SJCRH30 (cell line): ENCODE measurements at places on chromosomes 5 and 9.

DNA sequence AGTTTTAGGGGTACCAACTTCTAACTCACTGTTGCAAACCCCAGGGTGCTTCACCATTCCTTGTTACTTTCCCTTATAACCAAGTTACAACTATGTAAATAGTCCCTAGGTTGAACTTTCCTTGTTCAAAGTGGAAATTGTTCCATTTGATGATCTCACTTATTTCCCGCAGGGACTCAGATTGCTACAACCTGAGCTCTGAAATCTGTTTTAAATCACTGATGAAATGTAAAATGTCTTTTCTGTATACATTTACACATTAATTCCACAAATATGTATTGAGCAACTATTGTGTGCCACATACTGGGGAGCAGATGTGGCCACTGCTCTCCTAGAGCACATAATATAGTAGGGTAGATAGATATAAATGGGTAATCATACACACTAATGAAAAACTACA, 69.1 kb upstream of the TARS1 start:
- no peak for DNase-seq

- no peak for DNase-seq
Measured at GRCh38 chr5:132260051-132260450, 2.6 kb downstream of the PDLIM4 start.

GRCh38 chr9:96859461-96860198, 5.3 kb upstream of the ZNF782 start:
- peak; percentile 70 for DNase-seq

- no peak for DNase-seq
Measured at GRCh38 chr5:56316299-56316994, 83.3 kb upstream of the ANKRD55 start.

DNA sequence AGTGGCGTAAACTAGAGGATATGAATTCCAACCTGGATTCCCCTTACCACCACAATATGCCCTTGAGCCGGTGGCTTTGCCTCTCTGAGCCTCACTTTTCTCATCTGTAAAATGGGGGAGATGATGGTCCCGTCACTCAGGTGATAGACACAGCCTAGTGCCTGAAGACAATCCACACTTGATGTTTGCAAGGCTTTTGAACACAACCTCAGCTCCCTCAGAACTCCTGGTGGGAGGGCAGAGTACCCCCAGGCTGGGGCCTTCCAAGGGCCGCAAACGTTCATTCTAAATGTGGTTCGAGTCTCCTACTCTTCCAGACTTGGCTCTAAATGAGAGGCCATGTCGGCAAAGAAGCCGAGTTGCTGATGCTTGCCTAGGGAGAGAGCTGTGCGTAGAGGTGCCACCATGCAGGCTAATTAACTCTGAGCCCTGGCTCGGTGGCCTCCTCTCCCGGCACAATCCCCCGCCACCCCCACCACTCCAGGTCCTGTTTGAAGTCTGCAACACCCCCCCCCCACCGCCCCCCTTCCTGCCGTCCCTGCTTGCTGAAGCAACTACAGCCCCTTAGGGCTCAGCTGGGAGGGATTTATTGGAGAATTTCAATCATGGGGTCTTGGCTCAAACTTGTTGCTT, 97.7 kb upstream of the LMX1B start:
- DNase-seq = no peak

DNA sequence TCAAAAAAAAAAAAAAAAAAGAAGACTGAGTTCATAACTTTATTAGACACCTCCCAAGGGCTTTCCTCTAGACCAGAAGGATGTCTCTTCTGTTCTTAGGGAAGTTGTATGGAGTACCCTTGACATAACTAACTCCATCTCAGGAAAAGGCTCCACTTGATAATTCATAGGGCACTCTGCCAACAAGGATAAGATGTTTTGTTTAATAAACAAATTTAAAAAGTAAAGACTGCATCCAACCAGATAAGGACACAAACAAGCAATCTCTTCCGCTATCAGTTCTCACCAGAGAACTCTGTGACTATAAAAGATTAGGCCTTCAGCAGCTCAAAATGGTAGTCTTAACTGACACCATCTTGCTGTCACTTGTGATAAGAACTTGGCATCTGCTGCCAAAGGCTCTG, 65.8 kb downstream of the SFXN1 start:
- no peak for DNase-seq

DNA sequence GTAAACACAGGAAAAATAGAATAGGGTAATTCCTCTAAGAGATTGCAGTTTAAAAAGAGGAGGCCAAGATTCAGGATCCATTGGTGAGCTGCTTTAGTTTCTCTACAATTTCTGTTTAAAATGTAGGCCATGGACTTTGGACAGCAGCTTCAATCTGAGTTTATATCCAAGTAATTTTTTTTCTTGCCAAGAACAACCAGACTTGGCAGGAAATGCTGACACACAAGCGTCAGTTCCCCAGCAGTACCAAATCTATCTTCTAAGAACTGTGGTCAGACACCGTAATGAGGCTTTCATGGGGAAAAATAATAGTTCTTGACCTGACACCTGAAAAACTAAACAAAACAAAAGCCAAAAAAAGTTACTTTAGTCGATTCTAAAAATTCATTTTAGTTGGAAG, 528.8 kb downstream of the CSNK1G3 start:
- DNase-seq = no peak

DNA sequence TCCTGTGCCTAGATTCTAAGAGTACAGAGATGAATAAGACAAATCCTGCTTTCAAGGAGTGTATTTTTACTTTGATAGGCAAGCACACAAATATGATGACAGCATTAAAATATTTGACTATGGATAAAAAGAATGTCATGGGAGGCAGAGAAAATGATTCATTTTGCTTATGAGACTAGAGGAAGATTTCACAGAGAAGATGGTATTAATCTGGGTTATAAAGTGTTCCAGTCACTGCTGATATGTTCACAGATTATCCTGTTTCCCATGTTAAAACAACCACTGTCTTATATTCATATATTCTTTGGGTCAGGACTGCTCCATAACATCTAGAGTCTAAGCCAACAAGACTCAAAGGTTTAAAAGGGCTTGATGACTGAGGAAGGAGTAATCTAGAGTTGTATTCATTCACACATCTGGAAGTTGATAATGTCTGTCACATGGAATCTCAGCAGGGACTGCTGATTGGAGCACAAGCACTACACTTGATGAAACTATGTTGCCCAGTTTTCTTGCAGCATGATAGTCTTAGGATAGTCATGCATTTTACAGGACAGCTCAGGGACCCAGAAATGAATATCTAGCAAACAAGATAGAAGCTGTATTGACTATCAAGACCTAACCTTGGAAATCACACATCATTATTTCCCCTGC, 79.3 kb downstream of the STARD4 start:
- no peak for DNase-seq

- no peak for DNase-seq
Measured at GRCh38 chr5:157290981-157291711, 25.2 kb downstream of the CYFIP2 start.

GRCh38 chr5:32961059-32961415, 249.9 kb downstream of the NPR3 start:
- no peak for DNase-seq

GRCh38 chr5:167378894-167379723, 912.3 kb upstream of the WWC1 start:
- DNase-seq = no peak

DNA sequence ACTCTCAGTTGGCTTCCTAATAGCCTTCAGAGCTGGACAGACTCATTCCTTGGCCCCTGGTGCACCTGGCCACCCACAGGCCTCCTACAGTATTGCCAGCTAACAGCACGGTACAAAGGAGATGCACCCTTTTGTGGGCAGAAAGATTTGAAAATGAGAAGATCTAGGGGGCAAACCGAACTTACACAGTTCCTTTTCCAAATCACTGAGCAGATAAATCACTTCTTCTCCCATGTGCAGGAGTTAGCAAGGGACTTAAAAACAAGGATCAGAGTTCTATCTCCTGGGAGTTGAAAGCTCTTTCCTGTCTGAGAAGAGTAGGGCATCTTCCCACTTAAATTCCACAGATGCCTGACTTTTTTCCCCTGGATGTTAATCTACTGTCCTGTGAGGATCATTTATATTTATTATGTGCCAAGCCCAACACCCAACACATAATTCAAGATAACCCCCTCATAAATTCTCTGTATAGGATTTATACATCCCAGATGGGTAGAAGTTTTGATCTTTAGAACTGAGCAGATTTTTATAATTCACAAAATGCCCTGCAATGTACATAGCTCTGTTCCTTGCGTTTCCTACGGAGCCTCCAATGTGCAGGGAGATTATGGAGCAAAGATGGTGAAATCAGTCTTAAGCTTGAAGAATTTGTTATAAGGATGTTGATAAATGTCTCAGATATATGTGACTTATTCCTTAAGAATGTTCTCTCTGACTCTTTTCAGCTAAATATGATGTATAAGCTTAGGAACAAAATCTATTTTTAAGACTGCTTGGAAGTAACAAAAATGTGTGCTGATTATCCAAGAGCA, 207.2 kb upstream of the DAPK1 start:
- peak; percentile 28 for DNase-seq

- no peak for DNase-seq
Measured at GRCh38 chr9:75101004-75101588, 12.8 kb downstream of the OSTF1 start.

DNA sequence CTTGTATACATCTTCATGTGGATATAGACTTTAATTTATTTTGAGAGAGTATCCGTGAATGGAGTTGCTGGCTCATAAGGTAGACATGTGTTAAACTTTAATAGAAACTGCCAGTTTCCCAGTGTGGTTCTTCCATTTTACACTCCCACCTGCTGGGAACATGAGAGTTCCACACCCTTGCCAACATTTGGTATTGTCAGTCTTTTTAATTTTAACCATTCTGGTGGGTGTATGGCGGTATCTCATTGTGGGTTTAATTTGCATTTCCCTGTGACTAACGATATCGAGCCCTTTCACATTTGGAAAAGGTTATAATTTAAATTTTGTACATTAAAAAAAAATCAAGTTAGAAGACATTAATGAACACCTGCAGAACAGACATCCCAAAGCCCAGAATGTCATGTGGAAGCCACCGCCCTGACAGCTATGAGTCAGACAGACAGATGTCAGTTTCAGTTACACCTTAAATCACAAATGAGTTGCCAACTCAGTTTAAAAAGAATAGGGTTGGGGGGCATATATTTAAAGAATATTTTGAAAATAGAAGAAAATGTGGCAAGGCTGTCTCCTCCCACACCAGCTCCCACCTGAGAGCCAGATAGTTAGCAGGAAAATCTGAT, 36.9 kb downstream of the ANKRD33B start:
- DNase-seq = peak; percentile 24

DNA sequence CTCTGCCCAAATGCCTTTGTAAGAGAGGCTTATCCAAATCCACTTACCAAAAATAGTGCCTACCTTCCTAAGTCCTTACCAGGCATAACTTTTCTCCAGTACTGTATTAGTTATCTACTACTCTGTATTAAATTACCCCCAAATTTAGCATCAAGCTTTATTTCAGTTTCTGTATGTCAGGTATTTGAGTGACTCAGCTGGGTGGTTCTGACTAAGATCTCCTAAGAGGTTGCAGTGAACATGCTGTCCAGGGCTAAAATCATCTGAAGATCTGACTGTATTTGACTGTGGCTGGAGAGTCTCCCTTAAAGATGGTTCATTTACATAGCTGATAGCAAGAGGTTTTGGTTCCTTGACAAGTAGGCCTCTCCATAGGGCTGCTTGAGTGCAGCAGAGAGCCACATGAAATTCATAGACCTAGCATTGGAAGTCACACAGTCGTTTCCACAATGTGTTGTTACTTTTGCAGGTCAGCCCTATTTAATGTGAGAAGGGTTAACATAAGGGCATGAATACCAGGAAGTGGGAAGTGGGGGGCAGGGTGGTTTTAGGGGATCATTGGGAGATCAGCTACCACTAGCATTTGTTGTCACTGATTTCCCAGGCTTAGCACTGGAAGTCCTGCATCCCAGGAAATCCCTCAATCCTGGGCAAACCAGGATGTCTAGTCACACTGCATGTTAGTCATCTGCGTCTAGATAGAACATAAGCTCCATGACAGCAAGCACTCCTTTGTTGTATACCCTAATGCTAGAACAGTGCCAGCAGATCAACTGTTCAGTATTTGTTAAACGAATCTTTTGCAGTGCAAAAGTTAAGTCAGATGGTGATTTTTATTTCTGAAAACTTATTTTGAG, 2.0 kb upstream of the ZNF622 start:
- no peak for DNase-seq

GRCh38 chr9:23587903-23588302, 238.1 kb downstream of the ELAVL2 start:
- DNase-seq = peak; percentile 4

DNA sequence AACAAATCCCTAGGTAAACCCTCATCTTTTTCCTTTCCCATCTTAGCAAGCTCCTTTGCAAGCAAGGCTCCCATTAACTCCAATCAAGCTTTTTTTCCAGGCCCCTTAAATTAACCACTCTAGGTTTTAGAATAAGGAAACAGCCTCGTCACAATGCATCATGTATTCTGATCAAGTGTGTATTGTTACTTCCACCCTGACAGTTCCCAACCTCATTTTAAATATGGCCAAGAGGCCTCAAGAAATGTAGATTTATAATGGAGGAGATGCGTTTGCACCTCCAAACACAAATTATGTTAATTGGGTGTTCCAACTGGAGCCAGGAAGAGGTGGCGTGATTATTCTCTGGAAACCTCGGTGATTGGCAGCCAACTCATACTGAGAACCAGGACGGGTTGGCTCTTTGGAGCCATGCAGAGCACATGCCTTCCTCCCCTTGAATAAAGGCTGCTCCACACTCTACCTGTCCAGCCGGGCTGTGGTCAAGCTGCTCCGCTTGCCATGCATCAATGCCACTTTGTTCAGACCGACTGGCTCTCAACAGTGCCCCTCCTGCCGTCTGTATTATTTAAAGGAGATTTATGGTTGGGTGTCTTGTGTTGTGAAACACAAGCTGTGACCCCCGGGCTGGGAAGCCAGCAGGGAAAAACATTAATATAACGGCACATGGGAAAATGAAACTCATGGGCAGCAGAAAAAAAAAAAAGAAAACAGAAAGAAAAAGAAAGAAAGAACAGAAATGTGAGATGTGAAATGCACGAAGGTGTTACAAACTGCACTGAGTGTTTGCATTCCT, 191.1 kb downstream of the EBF1 start:
- DNase-seq = no peak

DNA sequence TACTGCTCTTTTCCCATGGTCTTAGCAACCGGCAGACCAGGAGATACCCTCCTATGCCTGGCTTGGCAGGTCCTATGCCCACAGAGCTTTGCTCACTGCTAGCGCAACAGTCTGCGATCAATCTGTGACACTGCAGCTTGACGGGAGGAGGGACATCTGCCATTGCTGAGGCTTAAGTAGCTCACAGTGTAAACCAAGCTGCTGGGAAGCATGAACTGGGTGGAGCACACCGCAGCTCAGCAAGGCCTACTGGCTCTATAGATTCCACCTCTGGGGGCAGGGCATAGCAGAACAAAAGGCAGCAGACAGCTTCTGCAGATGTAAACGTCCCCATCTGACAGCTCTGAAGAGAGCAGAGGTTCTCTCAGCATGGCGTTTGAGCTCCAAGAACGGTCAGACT, 40.4 kb downstream of the MCTP1 start:
- no peak for DNase-seq

DNA sequence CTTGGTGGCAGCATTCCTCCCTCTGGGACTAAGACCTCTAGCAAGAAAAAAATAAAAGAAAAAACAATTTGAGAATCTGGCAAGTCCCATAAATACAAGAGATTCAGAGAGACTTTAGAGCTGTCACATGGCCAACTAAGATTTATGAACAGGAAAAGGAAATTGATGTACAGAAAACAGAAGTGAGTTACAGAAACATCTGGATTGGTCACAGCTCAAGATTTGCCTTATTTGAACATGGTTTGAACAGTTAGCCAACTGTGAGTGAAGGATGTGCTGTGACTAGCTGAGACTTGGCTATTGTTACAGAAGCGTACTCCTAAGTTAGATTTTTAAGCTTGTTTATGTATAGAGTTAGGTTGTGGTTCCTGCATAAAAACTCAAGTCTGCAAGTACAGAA, 340.2 kb downstream of the SLCO4C1 start:
- DNase-seq = no peak
